ENCODE measurements at places on chromosomes 5 and 9.

DNA sequence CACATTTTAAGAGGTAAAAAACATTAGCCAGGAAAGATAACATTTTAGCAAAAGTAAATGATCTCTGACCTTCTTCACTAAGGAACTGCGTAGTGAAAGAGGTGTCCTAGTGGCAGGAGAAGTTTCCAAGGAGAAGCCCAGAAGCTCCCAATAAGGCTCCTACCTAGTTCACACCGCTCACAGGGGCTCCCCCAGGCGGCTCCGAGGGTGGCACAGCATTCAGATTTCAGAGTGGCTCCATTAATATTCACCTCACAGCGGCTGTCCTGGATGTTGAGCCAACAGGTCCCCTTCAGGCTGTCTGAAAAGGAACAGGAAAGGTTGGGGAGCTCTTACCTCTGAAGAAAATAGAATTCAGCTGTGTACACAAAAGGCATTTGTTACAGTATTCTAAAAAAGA lies 187.3 kb downstream of the FBN2 start:
- no peak for DNase-seq

DNA sequence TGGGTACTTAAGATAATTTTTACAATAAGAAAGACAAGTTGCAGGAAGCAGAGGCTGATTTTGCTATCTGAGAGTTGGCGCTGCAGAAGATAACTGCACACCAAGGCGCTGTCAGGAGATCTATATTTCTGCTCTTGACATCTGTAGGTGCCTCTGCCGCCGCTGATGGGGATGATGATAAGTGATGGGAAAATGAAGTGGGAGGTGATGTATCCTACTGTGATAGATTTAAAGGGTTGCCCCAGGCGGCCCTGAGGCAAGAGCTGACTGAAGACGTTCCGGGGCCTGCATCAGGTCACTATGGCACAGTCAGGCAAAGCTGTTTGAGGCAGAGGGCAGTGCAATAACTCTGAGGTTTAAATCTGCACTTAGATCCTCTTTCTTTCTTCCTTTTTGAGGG lies 78.1 kb downstream of the SNCAIP start:
- DNase-seq, result no peak

DNA sequence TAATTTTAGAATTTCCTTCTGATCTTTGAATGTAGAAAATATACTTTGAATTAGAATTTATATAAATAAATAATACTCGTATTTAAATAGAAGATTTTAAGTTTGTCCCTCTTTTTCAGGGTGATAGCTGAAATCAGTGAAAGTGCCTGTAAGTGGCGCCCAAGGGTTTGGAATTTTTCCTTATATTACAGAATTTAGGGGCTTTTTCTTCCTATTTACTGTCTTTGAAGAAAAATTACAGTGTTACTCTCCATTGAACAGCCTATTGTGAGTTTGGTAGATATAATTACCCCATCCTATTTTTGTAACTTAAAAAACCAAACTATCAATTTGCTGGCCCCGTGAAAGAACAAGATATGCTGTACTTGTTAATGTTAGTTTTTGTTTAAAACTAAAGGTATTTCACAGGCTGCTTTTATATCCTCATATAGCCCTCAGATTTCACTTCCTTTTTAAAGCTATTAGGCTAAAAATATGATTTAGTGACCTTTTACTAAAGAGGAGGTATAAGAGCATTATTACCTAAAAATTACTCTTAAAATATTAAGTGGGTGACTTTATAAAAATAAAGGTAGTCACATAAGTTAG lies 3.2 kb downstream of the MAP3K1 start:
- DNase-seq, result no peak

DNA sequence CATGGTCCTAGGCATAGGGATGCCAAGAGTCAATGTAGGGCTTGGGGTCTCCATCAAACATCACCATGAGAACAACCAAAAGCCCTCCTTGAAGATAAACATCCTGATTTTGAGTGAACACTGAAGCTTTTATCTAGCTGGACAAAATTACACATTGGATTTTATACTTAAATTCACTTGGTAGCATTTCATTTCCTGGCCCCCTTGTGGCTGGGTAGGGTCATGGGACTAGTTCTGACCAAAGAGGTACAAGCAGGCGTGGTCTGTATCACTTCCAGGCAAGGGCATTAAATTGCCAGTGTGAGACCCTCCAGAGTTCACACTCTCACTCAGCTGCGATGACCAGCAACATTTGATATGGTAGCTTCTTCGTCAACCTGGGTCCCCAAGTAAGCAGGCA lies 320.3 kb downstream of the ACTL7B start:
- DNase-seq, result no peak

GRCh38 chr9:133261103-133261752 lies 13.8 kb downstream of the ABO start:
- peak; percentile 57 for DNase-seq

DNA sequence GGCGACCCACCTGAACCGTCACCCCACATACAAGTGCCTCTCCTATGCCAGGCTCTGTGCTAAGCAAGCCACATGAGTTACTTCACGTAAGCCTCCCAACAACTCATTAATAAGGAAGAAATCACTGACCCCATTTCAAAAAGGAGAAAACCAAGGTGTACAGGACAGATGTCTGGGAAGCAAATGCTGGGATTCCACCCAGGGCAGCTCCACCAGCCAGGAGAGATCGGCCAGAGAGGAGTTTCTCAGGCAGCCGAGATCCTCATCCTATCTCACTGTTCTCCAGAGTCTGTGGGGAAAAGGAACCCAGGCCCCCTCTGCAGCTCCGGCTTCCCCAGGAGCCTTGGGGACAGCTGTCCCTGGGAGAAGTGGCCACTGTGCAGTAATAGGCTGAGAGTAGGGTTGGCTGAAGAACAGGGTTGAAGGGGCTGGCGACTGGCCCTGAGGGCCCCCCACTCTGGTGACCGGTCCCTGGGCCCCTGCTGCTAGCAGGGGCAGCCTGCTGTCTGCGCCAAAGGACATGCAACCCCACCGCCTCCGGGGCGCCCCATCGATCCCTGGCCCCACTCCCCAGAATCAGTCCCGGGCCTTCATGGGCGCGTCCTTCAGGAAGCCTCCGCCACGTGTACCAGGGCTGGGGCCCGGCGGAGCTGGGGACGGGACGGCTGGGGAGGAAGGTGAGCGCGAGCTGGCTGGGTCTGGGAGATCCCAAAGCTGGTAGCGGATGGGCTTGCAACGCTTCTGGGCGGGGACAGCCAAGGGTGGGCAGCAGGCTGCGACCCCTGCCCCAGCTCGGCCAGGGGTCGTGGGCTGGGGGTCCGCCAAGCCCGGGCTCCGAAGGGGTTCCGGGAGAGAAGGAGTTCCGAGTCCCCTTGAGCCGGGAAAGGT lies 44.1 kb upstream of the STXBP1 start:
- no peak for DNase-seq

DNA sequence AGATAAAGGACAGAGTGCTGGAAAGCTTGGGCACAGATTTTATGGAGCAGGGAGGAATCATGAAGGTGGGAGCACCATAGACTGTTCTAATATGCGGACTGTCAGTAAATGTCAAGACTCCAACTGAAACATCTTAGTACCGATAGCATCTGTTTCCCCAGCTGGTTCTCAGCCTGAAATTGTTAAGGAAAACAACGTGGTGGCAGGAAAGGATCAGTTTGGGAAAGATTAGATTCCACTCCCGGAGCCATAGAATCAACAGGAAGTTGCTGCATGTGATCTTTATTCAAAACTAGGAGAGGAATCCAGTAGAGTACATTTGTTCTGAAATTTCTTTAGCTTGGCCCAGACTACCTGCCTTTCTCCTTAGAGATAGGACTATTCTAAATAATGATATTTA lies 559.1 kb downstream of the CSNK1G3 start:
- DNase-seq, result no peak

DNA sequence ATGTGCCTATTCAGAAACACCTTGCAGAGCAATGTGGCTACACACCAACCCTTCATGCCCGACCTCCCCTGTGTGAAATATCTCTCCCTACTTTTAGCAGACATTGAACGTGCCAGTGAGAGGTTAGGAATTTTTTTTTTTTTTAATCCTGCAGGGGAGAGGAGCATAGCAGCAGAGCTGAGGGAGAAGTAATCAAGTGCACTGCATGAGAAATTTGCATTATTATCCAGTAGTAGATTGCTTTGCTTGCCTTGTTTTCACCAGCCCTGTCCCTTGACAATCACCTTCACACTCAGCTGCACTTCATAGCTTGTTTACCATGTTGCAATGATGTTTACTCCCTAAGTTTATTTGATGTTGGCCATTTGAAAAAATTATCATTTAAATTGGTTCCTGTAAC lies 489.6 kb upstream of the ZNF608 start:
- DNase-seq, result no peak

- DNase-seq, result no peak
These were observed 177.8 kb downstream of the SNX18 start for GRCh38 chr5:54695198-54695966.

DNA sequence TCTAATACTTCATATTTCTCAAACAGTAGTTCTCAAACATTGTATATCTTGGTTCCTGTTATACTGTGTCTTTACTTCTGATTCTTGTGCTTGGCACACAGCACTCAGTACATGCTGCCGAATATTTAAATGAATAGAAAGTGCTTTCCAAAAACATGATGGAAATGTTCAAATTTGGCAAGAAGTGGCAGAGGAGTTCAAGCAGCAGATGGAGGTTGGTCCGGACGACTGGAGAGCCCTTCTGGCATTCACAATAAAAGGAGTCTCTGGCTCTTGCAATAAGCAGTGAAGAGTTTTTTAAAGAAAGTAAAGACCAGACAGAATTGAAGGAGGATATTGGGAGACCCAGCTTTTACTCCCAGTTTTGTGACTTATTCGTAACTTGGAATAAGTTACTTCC lies 36.3 kb downstream of the TSTD2 start:
- DNase-seq, result no peak

DNA sequence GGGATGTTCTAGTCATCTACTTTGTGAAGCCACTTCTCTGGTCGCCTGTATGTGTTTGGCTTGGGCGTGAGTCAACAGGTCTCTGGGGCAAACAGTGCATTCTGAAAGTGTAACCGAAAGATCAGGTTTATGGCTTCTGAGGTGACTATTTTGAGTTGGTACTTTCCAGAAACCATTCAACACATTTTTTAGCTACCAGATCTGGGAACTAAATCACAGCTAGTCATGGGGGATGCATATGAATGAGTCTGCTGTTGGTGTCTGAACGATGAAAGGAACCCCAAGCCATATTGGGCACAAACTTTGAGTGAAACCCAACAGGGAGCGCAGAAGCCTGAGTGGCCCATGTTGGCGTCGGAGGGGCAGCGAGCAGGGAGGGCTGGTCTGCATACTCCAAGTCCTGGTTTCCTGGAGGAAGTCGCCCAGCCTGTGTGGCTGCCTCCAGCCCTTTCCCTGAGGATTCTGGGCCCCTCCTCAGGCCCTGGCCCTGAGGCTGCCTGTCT lies 35.3 kb downstream of the UBE2QL1 start:
- no peak for DNase-seq

DNA sequence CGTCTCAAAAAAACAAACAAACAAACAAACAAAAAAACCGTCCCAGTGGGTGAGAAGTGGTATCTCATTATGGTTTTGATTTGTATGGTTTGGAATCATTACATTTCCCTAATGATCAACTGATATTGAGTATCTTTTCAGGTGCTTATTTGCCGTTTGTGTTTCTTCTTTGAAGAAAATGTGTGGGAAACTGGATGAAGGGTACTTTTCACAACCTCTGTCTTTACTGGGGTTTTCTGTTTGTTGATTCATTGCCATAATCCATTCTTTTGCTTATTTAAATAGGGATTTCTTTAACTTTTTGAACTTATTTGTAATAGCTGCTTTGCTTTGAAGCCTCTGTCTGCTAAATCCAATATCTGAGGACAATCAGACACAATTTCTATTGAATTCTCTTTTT lies 9.2 kb upstream of the BICD2 start:
- no peak for DNase-seq

GRCh38 chr9:5140151-5140550 lies 45.3 kb downstream of the INSL6 start:
- DNase-seq, result no peak

GRCh38 chr9:37466037-37466709 lies 923 bp upstream of the ZBTB5 start:
- DNase-seq, result peak; percentile 89

DNA sequence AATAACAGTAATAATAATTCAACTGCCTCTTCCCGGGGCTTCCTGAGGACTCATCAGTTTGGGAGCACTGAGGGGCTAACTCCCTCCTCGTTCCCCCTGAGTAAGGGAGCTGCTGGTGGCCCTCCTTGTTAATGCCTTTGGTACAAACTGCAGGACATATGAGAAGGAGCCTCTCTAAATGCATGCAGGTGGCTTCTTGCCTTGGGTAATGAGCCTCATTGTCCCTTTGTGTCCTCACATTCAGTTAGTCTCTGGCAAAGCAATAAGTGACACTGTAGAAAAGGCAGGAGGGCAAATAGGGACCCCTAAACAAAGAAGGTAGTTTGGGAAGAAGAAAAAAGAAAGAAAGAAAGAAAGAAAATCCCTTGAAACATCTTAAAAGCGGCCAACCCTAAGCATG lies 95.4 kb upstream of the ERCC6L2 start:
- no peak for DNase-seq

DNA sequence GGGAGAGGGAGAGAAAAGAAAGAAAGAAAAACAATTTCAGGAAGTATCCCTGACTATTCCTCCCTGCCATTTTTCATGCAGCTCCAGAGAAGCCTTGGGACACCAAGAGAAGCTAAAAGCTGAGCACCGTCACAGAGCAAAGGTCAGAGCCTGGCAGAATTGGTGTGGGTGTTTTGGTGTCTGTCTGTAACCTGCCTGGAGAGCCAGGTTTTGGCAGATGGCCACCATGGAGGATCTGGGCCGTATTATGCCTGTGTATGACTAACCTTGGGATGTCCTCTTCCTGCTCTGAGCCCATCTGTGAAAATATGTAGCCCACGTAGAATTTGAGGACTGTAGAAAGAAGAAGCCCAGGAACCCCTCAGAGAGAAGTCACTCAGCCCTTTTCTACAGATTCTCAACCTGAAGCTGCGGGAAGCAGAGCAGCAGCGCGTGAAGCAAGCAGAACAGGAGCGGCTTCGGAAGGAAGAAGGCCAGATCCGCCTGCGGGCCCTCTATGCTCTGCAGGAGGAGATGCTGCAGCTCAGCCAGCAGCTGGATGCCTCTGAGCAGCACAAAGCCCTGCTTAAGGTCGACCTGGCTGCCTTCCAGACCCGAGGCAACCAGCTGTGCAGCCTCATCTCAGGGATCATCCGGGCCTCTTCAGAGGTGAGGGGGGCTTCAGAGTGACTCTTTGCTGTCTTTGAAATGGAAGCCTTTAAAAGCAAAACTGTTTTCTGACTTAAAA lies 18.8 kb downstream of the GLE1 start:
- DNase-seq, result no peak

DNA sequence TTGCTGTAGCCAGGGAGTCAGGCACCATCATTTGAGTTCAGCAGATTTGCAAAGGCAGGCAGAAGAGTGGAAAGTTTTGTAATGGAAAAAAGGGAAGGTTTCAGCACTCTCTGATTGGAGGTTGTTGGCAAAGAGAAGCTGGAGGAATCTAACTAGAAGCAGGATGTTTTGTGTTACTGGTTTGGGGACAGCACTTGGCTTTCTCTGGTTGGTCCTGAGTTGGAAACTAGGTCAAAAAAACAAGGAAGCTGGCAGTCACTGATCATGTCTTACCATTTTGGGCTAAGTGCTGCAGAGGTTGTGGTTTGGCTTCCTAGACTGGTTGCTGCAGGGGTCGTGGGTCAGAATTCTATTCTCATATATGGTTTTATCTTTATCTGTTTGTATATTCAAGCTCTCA lies 189.8 kb downstream of the DRD1 start:
- DNase-seq, result no peak

Measured in coronary artery (tissue), 2 donors.